ENCODE measurements at places on chromosomes 1 and 21.

GRCh38 chr1:172145231-172145651, 275.2 kb upstream of the C1orf105 start:
- DNase-seq, result no peak

DNA sequence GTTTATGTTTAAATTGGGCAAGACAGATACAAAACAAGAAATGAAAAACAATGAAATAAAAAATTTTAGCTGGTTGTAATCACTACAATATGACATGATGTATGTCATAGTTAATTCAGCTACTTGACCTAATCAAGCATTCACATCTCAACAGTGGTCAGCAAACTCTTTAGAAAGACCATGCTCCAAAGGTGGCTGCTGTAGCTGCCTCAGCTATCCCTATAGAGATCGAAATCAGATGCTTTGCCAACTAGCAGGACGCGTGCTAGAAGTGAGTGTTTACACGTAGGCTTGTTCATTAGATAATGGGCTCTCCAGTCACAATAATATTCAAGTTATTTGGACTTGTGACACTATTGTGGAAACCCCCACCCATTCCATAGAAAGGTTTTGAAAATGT, 25.9 kb downstream of the RGS5 start:
- no peak for DNase-seq

GRCh38 chr1:208909011-208909984, 665.1 kb upstream of the PLXNA2 start:
- no peak for DNase-seq

GRCh38 chr1:109281680-109282496, 1.1 kb downstream of the PSRC1 start:
- no peak for DNase-seq

DNA sequence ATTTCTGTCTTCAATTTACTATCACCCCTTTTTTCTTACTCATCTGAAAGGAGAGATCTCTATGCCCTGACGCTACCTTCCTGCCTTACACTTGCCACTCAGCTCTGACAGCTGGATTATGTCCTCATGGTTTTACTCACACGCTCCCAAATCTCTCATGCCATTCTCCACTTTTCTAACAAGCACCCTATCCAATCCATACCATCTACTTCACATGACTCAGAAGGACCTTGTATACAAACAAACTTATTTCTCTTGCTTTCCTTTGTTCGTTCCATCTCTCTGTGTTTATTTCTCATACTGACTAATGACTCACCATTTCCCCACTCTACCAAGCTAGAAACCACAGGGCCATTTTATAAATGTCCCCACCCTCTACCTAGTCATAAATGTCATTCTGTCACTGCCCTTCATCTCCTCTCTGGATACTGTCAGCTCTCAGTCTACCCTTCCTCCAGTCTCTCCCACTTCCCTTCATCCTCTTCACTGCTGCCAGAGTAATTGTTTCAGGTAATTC, 87.3 kb downstream of the USP24 start:
- DNase-seq, result no peak

- no peak for DNase-seq
These were observed 15.1 kb downstream of the INAVA start for GRCh38 chr1:200909757-200910239.

DNA sequence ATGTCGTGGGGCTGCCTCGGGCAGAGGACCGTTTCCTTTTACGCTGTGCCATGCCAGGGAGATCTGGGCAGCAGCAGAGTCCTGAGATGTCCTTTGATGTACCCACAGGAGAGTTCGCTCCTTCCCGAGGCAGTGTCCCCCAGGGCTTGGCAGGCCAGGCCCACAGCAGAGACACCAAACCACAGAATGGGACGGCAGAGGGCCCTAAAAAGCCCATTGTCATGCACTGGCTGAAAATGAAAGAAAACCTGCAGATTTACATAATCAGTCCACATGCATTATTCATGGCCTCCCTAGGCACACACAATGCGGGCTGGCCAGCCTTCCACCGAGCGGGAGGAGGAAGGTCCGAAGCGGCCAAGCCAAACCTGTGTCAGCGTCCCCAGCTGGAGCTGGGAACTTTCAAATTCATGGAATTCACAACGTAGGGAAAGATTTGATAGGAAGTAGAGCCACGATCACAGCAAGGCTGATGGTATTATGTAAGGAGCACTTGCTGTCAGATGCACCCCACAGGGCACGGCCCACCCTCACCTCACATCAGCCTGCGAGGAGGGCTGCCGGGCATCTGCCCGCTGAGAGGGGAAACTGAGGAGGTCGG, 25.3 kb upstream of the EFHD2 start:
- DNase-seq, result no peak

GRCh38 chr1:234605983-234606783, 3.8 kb downstream of the IRF2BP2 start:
- peak; percentile 67 for DNase-seq

DNA sequence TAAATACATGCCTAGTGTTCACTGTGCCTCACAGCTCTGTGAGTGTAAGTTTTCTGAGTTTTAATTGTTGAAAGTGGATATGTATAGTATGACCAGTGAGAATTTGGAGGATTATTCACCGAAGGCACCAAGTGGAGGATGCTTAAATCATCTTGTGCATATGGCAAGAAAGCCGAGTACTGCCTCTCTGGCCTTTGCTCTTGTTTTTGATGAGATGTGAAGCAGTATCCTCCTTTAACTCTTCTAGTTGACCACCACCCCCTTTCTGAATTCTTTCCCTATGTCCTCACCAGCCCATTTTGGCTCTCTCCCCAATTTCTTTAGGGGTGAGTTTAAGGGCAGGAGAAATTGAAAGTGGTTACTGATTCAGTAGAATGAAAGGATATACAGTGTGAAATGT, 130.4 kb downstream of the SYT2 start:
- DNase-seq, result no peak

GRCh38 chr1:244712669-244713068, 59.7 kb downstream of the DESI2 start:
- no peak for DNase-seq

DNA sequence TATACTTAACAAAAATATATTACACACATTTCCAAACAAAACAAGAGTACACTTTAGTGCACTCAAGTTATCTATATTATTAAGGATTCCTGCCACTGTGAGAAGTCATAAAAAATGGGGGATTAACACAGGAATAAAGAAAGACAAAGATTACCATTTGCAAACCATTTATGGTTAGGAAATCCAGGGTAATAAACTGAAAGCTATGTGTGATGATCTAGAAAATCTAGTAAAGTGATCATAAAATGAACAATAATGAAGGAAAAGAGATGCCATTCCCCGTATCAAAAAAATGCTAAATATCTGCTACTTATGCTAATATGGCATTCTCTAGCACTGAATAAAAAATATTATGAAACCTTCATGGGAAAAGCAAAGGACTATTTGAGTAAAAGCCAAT, 101.4 kb downstream of the AK5 start:
- DNase-seq, result no peak

GRCh38 chr1:4700801-4701200, 46.4 kb downstream of the AJAP1 start:
- peak; percentile 26 for DNase-seq

- DNase-seq, result no peak
These were observed 3.5 kb upstream of the FBLIM1 start for GRCh38 chr1:15755021-15755645.
